ENCODE measurements at places on chromosomes 2 and 18.
A peak's percentile ranks its signal among the peaks of the same experiment; 100 is the strongest.

GRCh38 chr2:217901400-217901799 is 101.4 kb downstream of the TNS1 start:
- no peak for DNase-seq

DNA sequence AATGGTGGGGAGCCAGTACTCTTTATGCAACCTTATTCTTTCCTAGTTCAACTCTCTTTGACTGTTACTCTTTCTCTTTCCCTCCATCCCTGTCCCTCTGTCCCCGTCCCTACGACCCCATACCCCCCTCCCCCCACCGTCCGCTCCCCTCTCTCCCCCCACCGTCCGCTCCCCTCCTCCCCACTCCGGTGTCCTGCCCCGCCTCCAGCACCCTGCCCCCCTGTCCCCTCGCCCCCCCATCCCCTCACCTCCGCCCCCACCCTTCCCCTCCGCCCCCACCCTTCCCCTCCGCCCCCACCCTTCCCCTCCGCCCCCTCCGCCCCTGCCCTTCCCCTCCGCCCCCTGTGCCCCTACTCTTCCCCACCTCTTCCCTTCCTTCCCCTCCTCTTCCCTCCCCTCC is 128.4 kb downstream of the LPIN1 start:
- no peak for DNase-seq

GRCh38 chr2:203201426-203201825 is 37.4 kb upstream of the CYP20A1 start:
- no peak for DNase-seq

- no peak for DNase-seq
Measured at GRCh38 chr2:151869291-151869690, 41.1 kb upstream of the ARL5A start.

DNA sequence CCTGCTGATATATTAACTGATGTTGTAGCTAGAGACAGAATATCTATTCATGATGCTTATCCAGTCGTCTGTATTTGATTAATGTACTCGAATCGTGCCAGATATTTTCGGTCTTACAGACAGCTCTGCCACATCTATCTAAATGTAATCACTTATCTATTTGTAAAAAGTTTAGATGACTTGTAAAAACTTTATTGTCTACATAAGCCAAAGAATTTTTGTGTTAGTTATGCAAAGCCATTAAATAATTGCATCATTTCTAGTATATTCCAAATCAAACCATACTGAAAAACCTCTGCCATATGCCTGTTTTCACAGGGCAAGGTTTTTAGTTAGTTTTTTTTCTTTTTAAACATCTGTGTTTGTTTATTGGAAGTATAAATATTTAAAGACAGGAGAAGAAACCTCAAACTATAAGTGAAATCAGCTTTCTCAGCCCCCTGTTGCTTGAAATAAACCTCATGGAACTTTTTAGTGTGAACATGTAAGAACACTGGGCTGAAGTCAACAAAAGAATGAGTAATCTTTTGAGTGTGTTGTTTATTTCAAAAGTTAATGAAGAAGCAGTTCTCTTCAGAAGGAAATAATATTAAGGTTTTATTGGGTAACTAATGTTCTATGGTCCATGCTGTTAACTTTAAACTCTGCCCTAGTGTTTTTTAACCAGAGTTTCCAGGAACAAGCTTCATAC is 657.6 kb upstream of the SYT4 start:
- DNase-seq = no peak

DNA sequence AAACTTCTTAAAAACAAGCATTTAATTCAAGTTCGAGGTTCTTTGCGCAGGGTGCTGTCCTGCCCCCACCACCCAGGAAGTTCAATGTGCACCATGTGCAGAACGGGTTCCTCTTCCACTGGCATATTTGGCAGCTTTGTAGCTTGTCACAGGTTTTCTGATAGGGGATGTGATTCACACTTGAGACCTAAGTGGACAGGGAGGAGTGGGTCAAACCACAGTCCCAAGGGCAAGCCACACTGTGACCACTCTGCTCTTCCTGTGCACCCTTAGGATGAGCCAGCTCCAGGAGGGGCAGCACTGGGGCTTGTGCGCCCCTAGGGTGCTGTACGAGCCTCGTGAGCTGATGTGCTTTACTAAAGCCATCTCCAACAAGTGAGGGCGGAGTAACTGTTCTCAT is 82.5 kb downstream of the TGFA start:
- no peak for DNase-seq

GRCh38 chr2:109531896-109532727 is 81.7 kb downstream of the SEPTIN10 start:
- DNase-seq = no peak

DNA sequence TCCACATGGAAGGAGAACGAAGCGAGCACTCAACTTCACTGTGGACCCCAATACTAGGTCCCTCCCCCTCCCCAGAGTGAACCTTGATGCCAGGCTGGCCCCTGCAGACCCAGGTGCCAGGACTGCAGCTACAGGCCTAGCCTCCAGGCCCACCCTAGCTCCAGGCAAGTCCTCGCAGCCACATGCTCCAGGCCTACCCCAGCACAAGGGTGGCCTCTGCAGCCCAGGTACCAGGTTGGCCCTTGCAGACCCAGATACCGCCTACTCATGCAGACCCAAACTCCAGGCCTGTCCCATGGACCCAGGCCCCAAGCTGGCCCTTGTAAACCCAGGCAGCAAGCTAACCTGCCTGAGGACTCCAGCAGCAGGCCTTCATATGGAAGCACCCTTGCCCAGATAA is 44.2 kb downstream of the KCNG2 start:
- no peak for DNase-seq

DNA sequence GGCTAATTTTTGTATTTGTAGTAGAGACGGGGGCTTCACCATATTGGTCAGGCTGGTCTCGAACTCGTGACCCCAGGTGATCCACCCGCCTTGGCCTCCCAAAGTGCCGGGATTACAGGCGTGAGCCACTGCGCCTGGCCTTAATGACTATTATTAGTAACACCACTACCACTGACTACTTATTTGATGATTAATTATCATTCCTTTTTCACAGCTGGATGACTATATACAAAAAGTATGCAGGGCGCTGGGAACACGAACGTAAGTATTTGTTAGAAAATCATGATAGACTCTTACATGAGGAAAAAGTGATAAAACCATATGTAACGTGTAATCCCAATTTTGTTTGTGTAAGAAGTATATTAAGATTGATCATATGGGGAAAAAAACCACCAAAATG is 21.6 kb downstream of the DARS1 start:
- DNase-seq = no peak

DNA sequence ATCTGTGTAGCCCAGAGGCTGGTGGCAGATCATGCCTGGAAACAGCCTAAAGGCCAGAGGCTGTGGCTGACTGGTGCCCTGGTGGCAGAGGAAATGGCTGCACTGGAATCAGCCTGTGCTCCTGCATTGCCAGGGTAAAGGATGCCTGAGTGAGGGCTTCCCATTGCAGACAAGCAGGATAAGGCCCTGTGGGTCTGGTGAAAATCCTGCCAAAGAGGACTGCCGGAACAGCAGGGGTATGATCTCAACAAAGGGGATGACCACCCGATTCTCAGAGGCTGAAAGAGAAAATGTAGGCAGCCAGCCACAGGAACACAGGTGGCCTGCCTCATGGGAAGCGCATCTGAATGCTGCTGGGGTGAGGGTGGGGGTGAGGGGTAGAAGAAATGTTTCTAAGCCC is 48.2 kb downstream of the FBXO48 start:
- DNase-seq = no peak

- DNase-seq = no peak
Measured at GRCh38 chr2:195945056-195945455, 123.6 kb downstream of the DNAH7 start.

- DNase-seq = no peak
Measured at GRCh38 chr2:98615481-98615880, 7.1 kb downstream of the UNC50 start.

GRCh38 chr2:229974266-229974665 is 52.0 kb downstream of the FBXO36 start:
- DNase-seq = no peak

- DNase-seq = no peak
Measured at GRCh38 chr2:234436482-234436837, 60.4 kb downstream of the ARL4C start.

DNA sequence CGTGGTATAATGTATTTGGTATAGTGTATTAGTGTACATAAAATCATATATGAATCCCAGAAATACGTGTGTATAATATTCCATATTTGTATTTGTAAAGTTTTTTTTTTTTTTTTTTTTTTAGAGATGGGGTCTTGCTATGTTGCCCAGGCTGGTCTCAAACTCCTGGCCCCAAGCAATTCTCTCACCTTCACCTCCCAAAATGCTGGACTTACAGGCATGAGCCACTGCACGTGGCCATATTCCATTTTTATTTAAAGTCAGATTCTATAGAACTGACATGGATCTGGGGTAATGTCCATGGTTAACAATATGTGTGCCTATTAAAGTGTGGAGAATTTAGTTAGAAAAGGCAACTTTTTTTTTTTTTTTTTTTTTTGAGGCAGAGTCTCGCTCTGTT is 71.5 kb downstream of the ANTXR1 start:
- DNase-seq = no peak

DNA sequence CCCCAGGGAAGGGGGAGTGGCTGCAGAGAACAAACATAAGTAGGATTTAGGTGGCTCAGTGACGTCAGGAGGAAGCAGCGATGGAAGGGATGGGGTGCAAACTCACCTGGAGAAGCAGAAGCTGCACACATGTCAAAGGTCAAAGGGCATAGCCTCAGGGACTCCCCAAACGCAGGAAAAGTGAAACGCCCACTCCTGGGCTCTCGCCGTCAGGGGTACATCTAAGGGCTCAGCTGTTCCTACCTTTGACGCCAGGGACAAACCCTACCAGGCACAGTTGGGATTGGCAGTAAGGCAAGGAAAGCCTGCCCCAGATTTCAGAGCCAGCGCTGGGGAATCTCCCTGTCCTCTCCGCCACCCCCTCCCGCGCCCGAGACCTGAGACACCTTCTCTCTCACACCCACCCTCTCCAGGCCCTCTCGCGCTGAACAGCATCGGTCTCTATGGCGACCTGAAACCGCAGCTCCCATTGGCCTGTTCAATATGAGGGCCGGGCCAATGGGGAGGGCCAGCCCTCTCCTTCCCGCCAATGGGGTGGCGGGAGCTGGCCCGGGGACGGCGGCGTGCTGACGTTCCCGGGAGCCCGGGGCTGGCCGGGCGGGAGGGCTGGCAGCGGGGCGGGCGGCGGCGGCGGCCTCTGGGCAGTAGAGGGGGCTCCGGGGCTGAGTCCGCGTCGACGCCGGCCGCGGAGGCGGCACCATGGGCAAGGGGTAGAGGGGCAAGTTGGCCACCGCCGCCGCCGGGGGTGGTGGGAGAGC is at the start of the genes CCDC148 and PKP4:
Gene CCDC148 (minus strand): TSS at position 445 of the 758 bp plus-strand sequence. CDS start 314 bp downstream, at position 131.
Gene PKP4 (plus strand): TSS at position 644 of the 758 bp plus-strand sequence. CDS start 76,233 bp downstream, outside the sequence.
- peak; percentile 86 for DNase-seq

DNA sequence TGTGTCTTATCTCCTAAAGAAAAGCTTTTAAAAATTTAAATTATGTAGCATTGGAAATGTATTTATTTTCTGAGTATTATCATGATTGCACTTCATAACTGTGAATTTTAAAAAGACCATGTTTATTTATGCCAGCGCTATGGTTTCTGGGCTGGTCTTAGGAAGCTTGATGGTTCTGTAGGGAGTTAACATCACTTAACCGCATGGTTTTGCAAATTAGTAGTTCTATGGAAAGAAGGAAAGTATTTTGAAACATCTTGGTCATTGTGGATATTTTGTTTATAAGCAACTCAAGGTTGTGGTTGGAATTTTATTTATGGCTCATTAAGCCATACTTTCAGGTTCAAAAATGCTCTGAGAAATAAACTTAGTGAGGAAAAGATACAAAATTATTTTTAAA is 549.4 kb downstream of the STK39 start:
- DNase-seq = no peak

DNA sequence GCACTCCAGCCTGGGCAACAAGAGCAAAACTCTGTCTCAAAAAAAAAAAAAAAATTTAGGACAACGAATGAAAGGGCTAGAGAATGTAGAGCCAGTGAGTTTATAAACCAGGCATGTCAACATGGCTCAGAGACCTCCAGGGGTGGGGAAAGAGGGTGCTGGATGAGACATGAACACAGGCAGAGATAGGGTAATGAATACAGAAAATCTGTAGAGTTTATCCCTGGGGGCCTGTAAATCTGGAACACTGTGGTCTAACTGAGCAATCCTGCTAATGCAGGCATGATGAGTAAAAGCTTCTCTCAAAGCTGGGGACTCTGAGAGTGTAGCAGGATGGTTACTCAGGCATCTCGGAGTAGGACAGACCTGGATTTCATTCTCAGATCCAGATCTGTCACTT is 59.2 kb upstream of the IGFBP2 start:
- no peak for DNase-seq

DNA sequence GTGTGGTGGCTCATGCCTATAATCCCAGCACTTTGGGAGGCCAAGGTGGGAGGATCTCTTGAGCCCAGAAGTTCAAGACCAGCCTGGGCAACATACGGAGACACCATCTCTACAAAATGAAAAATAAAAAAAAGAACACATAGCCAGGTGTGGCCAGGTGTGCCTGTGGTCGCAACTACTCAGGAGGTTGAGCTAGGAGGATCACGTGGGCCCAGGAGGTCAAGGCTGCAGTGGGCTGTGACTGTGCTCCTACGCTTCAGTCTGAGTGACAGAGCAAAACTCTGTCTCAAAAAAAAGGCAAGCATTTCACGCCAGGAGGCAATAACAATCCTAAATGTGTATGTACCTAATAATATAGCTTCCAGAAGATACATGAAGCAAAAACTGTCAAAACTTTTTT is 27.8 kb downstream of the USP40 start:
- DNase-seq = no peak

- no peak for DNase-seq
Measured at GRCh38 chr2:200667413-200667812, 81.6 kb downstream of the AOX1 start.

DNA sequence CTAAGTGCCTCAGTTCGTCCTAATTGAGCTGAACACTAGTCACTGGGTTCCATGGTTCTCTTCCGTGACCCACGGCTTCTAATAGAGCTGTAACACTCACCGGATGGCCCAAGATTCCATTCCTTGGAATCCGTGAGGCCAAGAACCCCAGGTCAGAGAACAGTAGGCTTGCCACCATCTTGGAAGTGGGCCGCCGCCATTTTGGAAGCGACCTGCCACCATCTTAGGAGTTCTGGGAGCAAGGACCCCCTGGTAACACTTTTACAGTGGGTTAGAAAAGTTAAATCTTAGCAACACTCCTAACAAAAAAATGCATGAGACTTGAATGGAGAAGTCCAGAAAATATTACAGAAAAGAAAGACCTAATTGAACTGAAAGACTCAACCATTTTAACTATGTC is 84.5 kb downstream of the TMEM18 start:
- DNase-seq = no peak

Measured in NCI-H1694 treated with DMSO at 0.1 percent for 48 hours (cell line).